ENCODE measurements at places on chromosomes 3 and 15. TPM values are rescaled to one million over a fixed set of nuclear protein-coding genes. Genes with fewer than 3 reads are reported as not detected.

Gene CAND2
- 7.2 TPM for total RNA-seq

GRCh38 chr15:56817321-56818080 lies 84.2 kb upstream of the ZNF280D start:
- DNase-seq = no peak

GRCh38 chr3:126961191-126961790 lies 21.6 kb upstream of the PLXNA1 start:
- no peak for DNase-seq

DNA sequence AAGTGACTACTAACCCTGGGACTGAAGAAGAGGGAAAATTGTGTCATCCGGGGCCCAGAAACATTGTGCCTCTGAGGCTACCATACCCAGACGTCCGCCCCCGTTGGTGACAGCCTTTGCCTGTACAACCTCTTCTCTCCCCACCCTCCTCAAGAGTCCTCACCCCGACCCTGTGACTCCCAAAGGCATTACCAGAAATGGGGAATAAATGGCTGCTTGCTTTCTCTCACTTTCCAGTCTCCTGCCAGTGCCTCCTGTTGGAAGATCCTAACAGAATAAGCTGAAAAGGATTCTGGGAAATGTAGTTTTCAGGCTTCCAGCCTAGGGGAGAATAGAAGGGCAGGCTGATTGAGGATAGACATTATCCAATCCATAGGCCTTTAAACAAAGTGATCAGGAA lies 30.8 kb upstream of the SLC25A36 start:
- DNase-seq = no peak

- no peak for DNase-seq
These were observed 6.5 kb downstream of the METTL6 start for GRCh38 chr3:15420871-15421270.

- DNase-seq = no peak
These were observed 949 bp upstream of the MITF start for GRCh38 chr3:69738315-69738714.

DNA sequence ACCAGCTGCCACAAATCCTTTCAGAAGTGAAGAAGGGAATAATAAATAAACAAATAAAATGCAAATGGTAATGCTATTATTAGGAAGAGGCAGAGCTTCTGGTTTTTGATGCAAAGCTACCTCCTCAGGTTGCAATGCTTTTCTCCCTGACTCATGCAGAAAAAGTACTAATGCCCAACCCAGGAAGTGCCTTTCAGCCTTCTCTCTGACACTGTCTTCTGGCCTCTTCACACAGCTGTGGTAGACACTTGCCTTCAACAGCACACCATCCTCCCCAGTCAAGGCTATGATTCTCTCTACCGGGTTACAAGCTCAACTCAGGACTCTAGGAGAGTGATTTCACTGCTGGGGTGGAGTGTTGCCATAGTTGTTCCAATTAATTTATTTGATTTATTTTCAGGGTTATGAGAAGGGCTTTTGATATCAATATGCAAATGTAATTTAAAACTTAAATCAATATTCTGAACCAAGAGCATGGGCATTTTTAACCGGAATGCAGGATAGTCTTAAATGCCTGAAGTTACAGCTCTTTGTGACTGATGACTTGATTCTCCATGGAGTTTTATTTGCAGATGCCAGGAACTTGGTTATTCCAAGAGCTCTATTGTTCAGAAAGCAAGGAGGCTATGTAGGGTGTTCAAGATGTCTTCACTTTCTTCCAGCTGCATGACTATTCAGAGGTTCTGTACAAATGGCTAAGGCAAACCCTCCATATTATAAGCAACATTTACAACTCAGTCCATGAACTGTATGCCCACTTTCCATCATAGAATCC lies 27.1 kb upstream of the GALNT15 start:
- DNase-seq = no peak

DNA sequence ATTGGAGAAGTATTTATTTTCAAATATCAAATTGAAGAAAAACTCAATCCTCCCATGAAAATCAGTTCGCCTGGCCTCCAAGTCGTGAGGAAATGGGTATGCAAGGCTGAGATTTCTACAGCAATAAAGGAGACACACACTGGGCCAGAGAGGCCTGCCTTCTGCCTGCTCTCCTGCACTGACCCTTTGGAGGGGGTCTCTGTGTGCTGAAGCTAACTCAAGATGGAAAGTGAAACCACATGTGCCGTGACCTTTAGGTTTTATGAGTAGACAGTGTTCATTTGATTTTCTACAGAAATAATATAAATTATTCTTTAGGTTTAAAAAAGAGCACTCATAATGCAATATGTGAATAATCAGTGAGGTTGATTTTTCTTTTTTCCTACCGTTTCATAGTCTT lies 11.9 kb upstream of the SLC22A13 start:
- DNase-seq = no peak

Measured in left lobe of liver (tissue), 2 donors.